Activated CD4-positive, alpha-beta T cell treated with anti-CD3 and anti-CD28 coated beads, Interleukin-2, Interleukin-4, amounts not matched to agents 100 ng/mL and 50 ng/mL, durations not matched to agents 16 hours and 8 hours (primary cell): ENCODE measurements at places on chromosomes 5 and 9.

- DNase-seq, result no peak
Measured at GRCh38 chr5:168585119-168585856, 6.1 kb upstream of the PANK3 start.

DNA sequence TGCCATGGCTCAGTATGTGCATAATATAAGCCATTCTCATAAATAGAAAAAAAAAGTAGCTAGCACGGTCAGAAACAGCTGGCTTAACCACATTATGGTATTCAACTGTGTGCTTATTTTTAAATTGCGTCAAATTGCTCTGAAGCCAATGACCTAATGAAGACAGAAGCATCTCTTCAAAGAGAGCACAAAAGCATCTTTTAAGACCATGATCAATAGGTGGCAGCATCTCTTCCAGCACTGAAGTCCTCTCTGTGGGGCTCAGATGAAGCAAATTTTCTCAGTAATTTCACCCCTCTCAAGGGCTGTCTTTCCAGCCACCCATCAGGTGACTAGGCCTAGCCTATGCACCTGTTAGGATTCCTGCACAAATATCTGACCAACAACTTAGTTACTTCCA is 251.4 kb downstream of the GLIS3 start:
- peak; percentile 2 for DNase-seq

DNA sequence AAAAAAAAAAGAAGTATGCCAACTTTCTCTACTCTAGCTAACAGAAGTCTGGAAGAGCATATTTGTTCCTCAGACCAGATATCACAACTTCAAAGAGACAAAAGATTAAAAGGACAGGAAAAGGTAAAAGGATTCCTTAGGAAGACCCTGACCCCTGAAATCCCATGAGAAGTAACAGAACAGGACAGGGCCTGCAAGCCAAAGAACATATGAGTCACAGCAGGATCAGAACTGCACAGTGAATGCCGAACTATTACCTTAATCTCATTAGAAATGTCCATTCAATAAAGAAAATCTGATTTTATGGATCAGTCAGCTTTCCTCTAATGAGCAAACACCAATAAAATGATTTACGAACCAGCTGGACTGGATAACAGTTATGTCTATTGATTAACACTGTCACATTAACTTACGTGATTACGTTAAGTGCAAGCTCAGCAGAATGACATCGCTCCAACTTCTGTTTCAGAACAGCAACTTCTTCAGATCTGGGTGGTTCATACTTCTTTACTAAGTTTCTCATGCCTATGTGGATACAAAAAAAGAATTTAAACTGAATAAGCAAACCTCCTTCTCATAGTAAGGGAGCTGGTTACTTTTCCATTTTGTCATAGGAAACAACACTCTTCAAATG is 13.6 kb downstream of the CCNH start:
- DNase-seq, result no peak

- DNase-seq, result no peak
Measured at GRCh38 chr5:4383102-4383501, 757.0 kb upstream of the ADAMTS16 start.

DNA sequence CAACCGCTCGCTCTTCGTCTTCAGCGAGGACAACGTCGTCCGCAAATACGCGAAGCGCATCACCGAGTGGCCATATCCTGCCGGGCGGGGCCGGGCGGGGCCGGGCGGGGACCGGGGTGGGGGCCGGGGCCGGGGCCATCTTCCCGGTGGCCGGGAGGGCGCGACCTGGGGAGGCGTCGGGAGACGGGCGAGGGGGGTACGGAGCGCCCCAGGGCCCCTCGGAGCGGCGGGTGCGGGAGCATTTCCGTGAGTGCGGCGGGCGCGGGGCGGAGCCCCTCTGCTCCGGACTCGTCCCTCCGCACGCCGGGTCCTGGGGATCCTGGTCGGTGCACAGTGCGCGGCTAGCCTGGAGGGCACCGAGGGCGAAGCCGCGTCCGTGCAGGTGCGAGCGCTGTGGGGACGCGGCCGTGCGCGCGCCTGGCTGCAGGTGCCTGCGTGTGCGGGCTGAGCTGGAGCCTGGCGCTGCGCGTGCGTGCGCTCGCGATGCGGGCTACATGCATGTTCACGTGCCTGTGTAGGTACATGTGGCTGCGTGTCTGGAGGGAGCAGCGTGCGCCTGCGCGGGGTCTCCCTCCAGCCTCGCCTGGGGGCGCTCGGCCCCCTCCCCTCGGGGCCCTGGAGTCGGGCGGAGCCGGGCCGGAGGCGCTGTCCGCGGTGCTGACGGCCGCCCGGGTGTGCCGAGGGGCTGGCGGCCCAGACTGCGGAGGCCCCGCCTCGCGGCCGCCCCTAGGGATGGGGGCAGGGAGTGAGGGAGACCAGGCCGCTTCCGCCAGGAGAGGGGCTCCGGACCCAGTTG is 762 bp downstream of the CACNA1B start:
- no peak for DNase-seq

DNA sequence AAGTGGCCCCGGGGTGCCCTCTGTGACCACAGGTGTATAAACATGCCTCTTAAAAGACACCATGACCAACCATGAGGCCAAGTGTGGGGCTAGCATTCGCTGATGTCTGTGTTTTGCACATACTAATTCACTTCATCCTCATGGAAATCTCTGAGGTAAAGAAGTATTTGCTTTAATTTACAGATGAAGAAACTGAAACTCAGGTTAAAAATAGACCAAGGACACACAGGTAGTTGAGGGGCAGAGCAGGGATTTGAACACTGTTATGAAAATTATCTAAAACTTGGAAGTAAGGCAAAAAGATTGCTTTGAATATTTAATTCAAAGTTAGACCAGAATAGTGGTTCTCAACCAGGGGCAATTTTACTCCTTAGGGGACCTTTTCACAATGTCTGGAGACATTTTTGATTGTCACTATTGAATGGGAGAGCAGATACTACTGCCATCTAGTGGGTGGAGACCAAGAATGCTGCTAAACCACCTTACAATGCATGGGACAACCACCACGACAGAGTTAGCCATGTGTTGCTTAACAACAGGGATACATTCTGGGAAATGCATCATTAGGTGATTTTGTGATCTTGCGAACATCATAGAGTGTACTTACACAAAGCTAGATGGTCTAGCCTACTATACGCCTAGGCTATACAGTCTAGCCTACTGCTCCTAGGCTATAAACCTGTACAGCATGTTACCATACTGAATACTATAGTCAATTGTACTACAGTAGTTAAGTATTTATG is 8.0 kb upstream of the FXN start:
- peak; percentile 75 for DNase-seq

- no peak for DNase-seq
Measured at GRCh38 chr9:106961623-106962022, 98.7 kb downstream of the ZNF462 start.

DNA sequence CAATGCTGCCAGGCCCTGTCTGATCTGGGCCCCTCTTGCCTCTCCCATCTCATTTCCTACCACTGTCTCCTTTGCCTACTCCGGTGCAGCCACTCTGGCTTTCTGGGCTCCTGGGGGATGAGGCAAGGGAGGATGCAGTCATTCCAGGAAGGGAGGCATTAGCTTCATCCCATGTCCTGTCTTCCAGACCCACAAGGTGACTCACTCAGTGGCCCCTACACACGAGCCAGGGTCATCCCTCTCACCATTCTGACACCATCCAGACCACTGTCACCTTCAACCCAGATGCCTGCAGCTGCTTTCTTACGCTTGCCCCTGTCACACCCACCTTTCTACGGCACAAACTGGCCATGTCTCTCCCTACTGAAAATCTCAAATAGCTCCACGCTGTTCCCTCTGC is 19.1 kb downstream of the ACSL6 start:
- DNase-seq, result no peak

DNA sequence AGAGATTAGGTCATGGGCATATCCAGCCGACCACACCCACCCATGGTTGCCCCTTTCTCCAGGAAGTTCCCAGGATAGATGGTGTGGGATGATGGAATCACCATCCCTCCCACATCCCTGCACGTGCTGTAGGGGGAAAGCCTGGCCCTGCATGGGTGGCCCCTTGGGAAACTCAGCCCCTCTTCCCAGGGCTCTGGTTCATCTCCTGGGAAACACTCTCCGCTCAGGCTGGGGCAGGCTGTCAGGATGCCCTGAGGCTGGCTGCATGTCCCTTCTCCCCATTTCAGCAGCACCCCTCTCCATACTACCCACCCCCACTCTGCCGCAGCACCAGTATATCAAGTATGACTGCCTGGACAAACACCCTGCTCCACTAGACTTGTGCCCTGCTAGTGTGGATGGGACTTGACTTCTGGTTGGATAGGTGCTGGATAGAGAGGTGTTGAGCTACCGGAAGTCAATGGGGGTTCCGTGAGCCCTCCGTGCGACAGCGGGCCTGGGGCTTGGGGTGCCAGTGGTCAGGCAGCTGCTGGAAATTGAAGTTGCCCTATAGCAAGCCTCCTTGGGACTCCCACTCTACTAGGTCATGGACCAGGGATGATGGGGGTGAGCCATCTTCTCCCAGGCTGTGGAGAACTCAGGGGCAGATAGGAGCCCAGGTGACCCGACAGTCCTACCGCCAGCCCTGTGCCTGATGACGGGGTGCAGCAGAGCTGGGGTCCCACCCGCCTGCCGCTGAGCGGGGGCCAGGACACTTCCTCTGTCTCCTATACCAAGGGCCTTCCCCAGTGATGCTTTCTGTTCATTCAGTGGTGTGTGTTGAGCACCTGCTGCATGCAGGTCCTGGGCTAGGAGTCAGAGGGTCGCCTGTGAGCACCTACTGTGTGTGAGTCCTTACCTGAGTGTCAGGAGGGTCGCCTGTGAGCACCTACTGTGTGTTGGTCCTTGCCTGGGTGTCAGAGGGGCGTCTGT is 69.4 kb upstream of the COL5A1 start:
- no peak for DNase-seq

DNA sequence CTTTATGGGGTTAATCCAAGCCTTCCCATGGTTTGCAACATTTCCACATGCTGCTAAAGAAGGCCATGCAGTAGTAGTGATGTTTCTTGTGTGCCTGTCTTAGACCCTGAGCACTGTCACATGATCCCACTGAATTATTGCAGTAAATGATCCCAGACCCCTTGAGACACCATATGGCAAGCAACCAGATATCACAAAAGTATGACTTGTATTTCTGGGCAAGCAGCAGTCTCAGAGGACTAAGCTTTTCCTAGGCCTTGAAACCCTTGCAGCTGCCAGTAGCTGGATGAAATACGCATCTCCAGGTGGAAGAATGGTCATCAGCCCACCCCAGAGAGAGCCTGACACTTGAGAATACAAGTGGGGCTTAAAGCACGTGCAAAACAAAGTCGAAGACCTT is 41.8 kb downstream of the CDO1 start:
- no peak for DNase-seq

DNA sequence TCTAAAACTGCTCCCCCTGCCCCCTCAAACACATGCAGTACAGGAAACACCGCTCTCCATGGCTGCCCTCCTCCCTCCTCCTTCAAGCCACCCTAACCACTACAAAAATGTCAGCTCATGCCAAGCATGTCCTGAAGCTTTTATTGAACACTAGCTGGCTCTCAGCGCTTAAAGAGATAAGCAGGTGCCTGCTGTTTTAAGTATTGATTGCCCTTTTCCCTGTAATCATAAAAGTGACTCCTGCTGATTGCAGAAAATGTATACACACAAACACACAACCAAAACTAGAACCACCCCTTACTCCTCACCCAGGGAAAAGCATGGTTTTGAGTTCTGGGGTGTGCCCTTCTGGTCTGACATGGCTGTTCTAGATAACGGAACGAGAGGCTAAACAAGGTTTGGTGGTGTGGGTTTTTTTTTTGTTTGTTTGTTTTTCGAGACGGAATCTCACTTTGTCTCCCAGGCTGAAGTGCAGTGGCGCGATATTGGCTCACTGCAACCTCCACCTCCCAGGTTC is 3.7 kb upstream of the UCK1 start:
- DNase-seq, result no peak

DNA sequence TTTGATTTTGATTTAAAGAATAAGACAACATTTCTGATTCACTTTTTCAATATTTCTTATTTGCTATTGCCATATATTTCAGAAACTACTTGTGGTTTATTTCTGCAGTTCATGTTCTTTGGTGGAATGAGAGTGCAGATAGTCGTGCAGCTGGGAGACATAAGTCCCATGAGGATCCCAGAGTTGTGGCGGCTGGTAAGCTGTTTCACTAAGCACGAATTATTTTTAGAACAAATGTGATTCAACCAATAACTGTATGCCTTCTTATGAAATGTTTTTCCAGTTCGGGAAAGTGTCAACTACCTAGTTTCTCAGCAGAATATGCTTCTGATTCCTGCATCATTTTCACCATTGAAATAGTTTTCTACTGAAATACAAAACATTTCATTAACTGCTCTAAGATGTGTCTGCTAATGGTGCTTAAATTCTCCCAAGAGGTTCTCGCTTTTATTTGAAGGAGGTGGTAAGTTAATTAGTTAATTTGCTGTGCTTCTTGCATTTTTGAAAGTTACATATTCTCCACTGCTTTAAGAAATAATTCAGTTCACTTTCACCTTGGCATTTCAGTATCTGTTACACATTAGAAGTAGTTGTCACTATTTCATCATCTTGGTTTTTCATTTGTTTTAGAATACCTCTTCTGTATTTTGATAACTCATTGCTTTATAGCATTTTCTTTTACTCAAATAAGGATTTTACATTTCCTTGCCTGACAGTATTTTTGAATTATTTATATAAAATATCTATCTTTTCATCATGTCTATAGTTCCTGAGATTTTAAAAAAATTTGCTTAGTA is 9.0 kb downstream of the NIPSNAP3B start:
- DNase-seq, result no peak

DNA sequence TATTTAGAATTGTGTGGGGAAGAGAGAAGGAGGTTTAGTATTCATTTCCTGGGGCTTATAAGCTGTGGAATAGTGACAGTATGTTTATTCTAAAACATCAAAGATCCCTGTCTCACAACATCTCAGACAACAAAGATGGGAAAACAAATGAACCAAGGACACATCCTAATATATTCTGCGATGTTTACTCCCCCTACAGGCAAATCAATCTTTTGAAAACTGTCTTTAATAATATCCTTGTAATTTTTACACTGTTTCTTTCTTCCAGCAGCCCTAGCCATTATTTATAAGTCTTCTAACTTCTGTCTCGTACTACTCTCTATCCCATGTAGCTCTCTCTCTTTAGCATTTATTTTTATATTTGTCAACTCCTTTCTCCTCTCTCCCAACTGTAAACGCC is 33.5 kb upstream of the TMEM252 start:
- no peak for DNase-seq

GRCh38 chr9:16864649-16865434 is 5.6 kb downstream of the BNC2 start:
- no peak for DNase-seq

GRCh38 chr5:92017776-92018175 is 634.7 kb upstream of the ARRDC3 start:
- no peak for DNase-seq

DNA sequence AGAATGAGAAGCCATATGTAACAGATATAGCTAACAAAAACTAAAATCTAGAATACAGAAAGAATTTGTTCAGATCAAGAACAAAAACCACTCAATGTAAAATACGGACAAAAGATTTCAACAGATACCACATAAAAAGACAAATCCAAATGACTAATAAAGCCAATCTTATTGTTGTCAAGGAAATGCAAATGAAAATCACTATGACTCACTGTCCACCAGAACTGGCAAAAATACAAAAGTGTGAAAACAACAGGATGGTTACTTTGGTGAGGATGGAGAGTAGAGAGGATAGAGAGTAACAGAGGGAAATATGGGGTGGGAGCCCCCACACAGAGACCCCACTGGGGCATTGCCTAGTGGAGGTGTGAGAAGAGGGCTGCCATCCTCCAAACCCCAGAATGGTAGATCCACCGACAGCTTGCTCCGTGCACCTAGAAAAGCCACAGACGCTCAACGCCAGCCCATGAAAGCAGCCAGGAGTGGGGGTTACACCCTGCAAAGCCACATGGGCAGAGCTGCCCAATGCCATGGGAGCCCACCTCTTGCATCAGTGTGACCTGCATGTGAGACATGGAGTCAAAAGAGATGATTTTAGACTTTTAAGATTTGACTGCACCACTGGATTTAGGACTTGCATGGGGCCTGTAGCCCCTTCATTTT is 15.2 kb upstream of the RHOBTB3 start:
- DNase-seq, result peak; percentile 73
